ENCODE measurements at places on chromosomes 11 and 22. TPM values are rescaled to one million over a fixed set of nuclear protein-coding genes. Genes with fewer than 3 reads are reported as not detected.

- DNase-seq: no peak
Measured at GRCh38 chr11:126809514-126810289, 190.9 kb downstream of the KIRREL3 start.

- DNase-seq: no peak
Measured at GRCh38 chr11:127070808-127071207, 70.2 kb upstream of the KIRREL3 start.

GRCh38 chr11:7347611-7348431, 96.1 kb downstream of the SYT9 start:
- no peak for DNase-seq

GRCh38 chr22:24232124-24232523, 12.8 kb downstream of the GGT5 start:
- DNase-seq: no peak

Gene P2RY6
- 0.25 TPM for total RNA-seq
